Epithelial cell of proximal tubule (primary cell): ENCODE measurements at places on chromosomes 3 and 15. TPM values are rescaled to one million over a fixed set of nuclear protein-coding genes. Genes with fewer than 3 reads are reported as not detected.

The RBPMS2 gene
- 0.36 and 0.58 TPM in 2 replicates for total RNA-seq

The CASR gene
- 0.06 TPM in 1 of 2 replicates, not detected in the other for total RNA-seq

The ULK4 gene
- total RNA-seq: 2.2 and 3.4 TPM in 2 replicates

The SEMA6D gene
- total RNA-seq: 0.51 and 2.6 TPM in 2 replicates

The PLA1A gene
- total RNA-seq: 0.14 and 0.52 TPM in 2 replicates

The MRAS gene
- total RNA-seq: 12.7 and 17.2 TPM in 2 replicates

The GOLGA6L7 gene
- not detected in 2 replicates for total RNA-seq

The SLC9C1 gene
- not detected in 2 replicates for total RNA-seq

The HEMK1 gene
- 11.3 and 13.7 TPM in 2 replicates for total RNA-seq

The GOLGA8G gene
- not detected in 2 replicates for total RNA-seq

The FOXB1 gene
- total RNA-seq: not detected in 2 replicates

The EEFSEC gene
- total RNA-seq: 10.1 and 20.6 TPM in 2 replicates

The SNRPA1 gene
- 62.4 and 97.7 TPM in 2 replicates for total RNA-seq

The TM4SF1 gene
- 304 and 345 TPM in 2 replicates for total RNA-seq
